ENCODE measurements at places on chromosomes 2 and 18.

GRCh38 chr2:75565472-75566462 is 5.0 kb upstream of the EVA1A start:
- DNase-seq = no peak

- DNase-seq = no peak
Observed at GRCh38 chr2:167928434-167928833, 319.0 kb downstream of the STK39 start.

- DNase-seq = no peak
Observed at GRCh38 chr18:62978251-62979049, 263.1 kb downstream of the PHLPP1 start.

- no peak for DNase-seq
Observed at GRCh38 chr2:102358496-102358895, 2.9 kb downstream of the IL18R1 start.

- no peak for DNase-seq
Observed at GRCh38 chr18:52730972-52731619, 391.1 kb downstream of the DCC start.

GRCh38 chr2:68980956-68981355 is 6.5 kb downstream of the GKN1 start:
- DNase-seq = no peak

DNA sequence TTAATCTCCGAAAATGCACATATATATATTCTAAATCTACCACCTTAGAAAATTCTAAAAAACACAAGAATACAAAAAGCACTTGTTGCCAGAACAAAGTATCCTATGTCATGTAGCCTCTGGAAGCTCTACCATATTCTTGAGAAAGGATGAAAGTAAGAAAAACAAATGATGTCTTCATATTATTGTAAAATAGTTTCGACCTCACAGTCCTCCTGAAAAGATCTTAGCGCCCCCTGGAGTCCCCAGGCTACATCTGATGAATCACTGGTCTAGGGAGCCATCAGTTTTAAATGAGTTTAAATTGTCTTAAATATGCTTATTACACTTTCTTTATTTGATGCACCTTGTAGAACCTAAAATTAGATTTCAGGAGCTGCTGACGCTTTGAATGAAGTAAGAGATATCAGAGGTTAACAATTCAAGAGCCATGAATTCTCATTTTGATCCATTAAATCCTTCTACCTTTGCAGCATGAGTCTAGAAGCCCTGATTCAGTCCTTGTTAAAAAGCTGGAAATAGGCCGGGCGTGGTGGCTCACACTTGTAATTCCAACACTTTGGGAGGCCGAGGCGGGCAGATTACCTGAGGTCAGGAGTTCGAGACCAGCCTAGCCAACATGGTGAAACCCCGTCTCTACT is 138.8 kb downstream of the MCFD2 start:
- peak; percentile 28 for DNase-seq

- peak; percentile 53 for DNase-seq
Observed at GRCh38 chr2:20350041-20350712, 467 bp downstream of the PUM2 start.

GRCh38 chr18:44826418-44827259 is 146.0 kb downstream of the SETBP1 start:
- DNase-seq = no peak

DNA sequence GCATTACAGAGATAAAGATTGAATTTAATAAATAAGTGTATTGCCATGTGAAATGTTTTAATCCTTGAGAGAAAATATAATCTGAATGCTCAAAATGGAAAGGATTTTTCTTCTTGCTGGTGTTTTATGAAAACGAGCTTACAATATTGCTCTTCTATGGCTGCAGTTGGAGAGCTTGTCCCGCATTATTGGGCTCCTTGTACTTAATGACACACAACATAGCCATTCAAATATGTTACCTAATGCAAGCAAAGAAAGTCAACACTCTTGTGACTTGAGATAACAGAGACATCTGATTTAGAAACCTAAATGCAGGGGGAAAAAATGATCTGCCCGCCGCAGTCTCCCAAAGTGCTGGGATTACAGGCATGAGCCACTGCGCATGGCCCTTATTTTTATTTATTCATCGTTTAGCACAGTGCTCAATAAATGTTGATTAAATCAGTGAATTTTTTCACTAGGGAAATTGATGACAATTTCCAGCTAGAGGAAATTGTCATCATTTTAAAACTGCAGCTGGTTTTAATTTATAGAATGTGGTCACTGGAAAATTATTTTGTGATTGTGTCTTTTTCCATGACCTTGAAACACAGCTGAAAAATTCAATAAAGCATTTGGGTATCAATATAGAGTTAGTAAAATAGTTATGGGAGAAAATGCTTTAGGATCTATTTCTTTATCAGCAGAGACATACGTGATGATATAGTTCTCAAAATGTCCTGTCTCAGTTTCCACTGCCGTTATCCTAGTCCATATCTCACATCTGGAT is 2.4 kb upstream of the PRKD3 start:
- no peak for DNase-seq

DNA sequence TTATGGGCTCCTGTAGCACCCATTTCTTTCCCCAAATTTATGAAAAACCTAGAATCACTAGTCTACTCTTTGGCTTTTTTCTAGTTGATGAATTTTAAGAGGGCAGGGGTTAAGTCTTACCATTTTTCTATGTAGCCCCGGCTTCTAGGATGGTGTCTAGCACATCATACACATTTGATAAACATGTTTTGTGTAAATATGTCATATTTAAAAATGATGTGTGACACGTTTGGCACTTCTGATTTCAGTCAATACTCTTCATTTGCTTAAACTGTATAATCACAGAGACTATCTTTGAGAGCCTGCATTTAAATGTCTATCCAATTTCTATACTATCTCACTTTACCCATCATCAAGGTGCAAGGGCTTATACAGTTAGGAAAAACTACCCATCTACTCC is 331.1 kb downstream of the TDRD15 start:
- DNase-seq = no peak

GRCh38 chr2:182446087-182446486 is 19.3 kb upstream of the PDE1A start:
- DNase-seq = no peak

DNA sequence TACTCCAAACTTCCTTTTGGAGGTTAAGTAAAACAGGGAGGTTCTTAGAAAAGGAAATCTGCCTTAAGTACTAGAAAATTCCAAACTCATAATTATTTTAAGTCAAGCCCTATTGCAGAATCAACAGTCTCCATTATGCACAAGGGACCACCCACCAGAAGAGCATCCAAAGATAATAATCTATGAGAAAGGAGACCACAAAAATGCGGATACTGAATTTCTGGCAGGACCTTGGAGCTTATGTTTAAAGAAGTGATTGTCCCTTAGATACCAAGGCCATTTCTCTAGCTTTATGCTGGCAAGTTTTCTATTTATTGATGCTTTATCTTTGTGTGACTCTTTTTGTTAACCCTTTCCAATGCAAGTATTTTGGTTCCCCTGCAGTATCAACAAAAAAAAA is 404.0 kb upstream of the MMADHC start:
- DNase-seq = no peak

DNA sequence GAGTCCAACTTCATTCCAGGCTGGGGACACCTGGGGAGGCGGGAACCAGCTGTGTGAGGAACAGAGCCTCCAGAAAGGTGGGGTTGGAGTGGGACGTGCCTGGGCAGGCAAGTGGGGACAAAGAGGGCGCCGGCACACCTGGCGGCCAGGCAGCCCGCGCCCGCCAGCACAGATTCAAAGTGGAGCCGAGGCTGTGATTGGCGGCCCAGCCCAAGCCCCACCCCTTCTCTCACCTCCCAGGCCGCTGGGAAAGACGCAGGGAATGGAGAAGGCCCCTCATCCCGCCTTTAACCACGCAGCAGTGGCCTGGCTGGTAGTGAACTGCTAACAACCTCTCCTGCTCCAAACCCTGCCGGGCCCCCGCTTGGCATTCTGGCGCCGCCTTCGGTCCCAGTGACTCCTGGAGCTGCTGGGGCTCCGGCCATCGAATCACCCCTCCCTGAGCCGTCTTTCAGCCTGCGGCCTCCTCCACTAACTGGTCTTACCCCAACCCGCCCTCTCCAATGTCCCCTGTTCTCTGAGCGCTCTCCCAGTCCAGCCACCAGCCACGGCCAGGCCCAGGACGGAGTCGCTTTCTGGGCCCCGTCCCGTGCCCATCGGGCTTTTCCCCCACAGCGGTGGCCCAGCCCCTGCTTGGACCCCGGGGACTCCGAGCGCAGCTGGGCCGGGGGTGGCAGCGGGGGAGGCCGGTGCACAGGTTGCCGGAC is 27.9 kb upstream of the PTMA start:
- no peak for DNase-seq
